Liver (tissue), 10 donors: ENCODE measurements at places on chromosomes 12 and 14.

DNA sequence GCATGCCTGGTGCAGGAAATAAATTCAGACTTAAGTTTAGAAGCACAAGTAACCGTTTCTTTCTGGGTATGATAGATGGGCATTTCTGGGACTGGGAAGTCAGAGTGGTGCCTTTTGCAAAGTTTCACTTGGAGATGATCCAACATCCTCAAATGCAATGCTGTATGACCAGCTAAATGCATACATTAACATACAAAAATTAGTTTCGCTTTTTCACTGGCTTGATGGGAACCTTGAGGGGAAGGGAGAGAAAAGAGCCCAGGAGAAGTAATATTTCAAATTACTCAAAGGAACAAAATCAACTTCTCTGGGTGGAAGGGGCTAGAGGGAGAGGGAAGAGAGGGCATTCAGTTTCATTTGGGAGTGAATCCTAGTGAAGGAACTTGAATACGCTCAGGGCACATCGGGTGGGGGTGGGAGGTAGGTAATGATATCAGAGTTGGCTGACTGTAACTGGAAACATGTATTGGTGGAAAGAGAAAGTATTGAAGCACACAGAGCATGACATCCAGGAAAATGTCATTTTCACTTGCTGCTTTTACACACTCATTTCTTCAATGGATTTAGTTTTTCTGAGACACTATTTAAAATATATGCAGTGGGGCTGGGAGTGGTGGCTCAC lies 175.5 kb downstream of the PTPRO start:
- no peak for DNase-seq

GRCh38 chr14:100062590-100062989 lies 2.6 kb upstream of the EVL start:
- no peak for DNase-seq

DNA sequence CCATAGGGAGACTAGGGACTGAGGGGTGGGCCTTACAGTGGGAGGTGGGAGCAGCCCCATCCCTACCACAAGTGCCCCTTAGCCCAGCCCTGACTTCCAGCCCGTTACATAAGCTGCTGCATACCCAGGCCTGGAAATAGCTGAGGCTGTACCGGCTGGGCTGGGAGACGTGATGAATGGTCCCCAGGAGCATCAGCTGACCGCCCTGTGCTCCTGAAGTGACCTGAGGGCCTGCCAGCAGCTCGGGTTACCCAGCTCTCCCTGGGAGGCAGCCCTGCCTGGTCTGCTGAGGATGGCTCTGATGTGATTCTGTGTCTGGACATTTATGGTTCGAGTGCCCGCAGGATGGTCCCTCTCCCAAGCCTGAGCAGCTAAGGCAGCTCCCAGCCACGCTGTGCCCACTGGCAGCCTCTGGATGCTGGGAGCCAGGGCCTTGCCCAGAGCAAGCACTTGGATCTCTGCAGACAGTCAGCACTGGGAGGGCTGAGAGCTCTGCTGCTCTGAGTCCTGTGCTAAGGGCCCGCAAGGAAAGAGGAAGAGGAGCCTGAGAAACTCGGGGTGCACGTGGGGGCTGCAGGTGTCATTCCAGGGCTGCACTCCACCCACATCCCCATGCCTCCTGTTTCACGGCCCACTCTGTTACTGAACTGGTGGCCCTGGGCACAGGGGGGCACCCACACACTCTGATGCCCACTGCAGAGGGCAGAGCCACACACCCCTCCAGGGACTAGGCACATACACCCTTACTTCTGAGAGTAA lies 20.5 kb downstream of the TAMALIN start:
- DNase-seq = no peak

- DNase-seq = no peak
Observed at GRCh38 chr14:29278301-29279263, 512.0 kb downstream of the FOXG1 start.

DNA sequence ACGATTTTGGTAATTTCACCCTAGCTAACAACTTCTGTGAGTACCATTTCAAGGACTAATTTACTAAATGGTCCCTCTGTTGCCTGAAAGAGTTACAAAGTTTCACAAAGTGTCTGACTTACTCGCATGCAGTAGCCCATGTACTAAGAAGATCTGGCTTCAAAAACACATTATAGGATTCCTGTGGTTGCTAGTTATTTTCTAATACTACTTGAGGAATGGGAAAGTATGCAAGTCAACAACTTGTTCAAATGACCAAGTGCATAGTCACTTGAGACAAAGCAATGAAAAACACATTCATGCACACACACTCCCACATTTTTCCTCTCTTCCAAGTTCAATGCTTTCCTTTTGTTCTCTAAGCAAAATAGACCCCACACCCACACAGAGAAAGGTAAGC lies 219.7 kb upstream of the TMPO start:
- DNase-seq = no peak

DNA sequence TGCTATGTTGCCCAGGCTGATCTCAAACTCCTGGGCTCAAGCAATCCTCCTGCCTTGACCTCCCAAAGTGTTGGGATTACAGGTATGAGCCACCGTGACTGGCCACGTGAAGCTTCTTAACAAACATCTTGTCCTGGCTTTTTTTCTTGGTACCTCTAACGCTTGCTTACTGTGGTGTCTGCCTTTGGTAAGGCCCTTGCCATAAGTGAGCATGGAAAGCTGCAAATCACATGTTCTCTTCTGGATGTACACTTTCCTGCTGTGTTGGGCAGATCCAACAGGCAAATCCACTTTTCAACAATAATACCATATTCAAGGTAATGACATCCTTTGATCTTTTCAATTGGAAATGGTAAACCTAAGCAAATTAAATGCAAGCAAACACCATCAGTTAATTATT lies 54.6 kb downstream of the ARF6 start:
- DNase-seq = no peak

GRCh38 chr14:105273062-105273461 lies 24.7 kb downstream of the BTBD6 start:
- no peak for DNase-seq

- DNase-seq = no peak
Observed at GRCh38 chr14:51285120-51285519, 45.1 kb downstream of the TMX1 start.

- no peak for DNase-seq
Observed at GRCh38 chr14:21539189-21539940, 13.2 kb upstream of the SALL2 start.

GRCh38 chr12:68319988-68320623 lies 12.1 kb downstream of the MDM1 start:
- DNase-seq = no peak

DNA sequence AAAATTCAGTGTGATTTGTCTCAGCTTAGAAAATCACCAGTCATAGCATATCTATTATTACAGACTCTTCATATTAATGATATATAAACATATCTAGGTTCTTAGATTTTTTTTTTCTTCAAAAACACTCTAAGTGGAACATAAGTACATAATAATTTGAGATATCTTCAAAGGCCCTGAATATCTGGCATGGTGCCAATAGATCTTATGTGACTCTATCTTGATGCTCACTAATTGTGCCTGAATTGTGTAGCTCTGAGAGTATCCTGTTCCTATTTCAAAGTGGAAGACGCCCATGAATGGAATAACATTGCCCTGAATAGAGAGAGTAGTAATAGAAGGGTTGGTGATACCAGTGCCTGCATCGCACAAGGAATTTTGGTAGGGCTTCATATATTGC lies 1312.7 kb upstream of the USP15 start:
- no peak for DNase-seq

DNA sequence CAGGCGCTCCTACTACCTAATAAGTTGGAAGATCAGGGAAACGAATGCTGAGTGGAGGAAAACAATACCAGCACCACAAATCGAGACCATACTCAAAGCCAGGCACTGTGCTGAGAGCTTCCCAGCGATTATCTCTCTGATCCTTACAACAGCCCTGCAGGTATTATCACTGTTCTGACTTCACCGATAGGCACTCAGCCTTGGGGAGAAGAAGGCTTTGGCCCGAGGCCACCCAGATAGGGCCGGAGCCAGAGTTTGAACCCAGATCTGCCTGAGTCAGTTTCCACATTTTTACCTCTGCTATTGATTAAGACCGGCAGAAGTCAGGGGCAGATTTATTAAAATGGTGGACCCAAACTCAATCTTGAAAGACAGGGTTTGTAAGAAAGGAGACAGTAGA lies 4.9 kb downstream of the SVOP start:
- no peak for DNase-seq

DNA sequence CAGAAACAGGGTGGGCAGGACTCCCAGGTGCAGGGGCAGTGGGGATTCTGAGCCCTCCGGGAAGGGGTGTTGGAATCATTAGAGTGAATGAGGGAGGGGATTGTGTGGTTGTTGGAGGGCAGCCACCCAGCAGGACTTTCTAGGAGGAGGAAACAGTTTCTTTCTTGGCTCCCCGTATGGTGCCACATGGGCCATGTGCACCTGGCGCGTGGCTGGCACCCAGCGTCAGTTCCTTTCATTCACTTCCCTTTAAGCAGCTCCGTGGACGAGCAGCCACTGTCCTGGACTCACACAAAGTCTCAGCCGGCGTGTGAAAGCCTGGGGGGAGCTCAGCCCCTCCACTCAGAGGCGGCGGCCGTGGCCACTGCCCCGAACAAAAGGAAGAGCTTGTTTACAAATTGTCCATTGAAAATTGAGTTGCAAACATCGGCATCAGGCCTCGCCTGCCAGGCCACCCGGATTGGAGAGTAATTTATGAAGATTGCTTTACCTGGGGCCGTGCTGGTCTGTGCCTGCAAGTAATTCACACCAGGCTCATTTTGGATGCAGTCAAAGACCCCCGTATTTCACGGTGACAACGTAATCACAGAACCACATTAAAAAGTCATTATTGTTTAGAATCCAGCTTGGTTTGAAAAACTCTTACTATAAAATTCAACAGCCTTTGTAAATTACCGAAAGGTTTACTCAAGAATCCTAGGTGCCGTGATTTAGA lies 101.7 kb upstream of the C14orf180 start:
- DNase-seq = no peak

- DNase-seq = no peak
Observed at GRCh38 chr14:34069854-34070582, 119.1 kb upstream of the EGLN3 start.

GRCh38 chr14:96802963-96803362 lies 5.8 kb downstream of the VRK1 start:
- peak; percentile 37 for DNase-seq

DNA sequence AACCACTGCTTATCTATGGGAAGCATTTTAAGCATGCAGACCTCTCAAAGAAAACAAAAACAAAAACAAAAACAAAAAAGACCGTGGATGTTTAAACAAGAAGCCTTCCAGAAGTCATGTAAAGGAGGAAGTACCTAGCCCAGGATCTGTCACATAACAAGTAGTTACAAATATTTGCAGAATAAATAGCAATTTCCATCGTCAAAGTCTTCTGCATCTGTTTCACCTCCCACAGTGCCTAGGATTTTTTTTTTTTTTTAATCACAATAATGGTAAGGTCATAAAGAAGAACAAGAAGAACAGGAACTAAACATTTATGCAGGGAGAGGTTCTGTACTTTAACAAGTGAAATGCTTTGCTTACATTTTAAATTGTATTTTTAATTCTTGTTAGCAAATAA lies 2.4 kb upstream of the STXBP6 start:
- no peak for DNase-seq

GRCh38 chr14:99512110-99512449 lies 30.9 kb downstream of the CCNK start:
- DNase-seq = no peak

- DNase-seq = no peak
Observed at GRCh38 chr12:70252832-70253231, 9.6 kb downstream of the CNOT2 start.

DNA sequence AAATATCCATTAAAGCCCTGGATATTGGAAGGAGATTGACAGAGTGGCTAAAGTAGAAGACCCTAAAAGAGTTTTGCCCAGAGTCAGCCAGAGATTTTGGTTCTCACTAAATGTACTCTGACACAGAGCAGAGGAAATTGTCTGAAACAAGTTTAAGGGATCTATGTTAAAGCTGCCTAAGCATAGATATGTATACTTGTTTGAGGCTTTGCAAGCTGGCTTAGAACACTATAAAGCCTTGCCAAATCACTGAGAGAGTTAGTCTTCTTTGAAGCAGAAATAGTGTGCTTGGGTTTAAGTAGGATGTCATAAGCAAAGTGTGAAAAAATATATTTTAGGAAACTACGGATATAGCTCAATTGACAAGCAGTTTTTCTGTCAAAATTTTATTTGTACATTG lies 653.5 kb downstream of the FSCB start:
- DNase-seq = no peak

- no peak for DNase-seq
Observed at GRCh38 chr12:3717283-3717898, 35.5 kb downstream of the CRACR2A start.

GRCh38 chr12:9132008-9132535 lies 16.4 kb upstream of the A2M start:
- no peak for DNase-seq

DNA sequence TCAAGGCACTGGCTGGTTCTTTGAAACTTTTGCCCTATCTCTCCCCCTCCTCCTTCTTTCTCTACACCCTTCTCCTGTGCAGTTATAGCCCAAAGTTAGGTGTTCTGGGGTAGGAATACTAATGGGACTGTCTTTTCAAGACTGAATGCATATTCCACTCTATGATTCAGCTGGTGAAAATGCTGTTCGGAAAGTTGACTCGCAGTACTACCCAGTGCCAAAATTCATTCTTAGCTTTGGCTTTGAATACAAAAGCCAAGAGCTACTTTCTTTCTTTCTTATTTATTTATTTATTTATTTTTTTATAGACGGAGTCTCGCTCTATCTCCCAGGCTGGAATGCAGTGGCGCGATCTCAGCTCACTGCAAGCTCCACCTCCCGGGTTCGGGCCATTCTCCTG lies 249.2 kb downstream of the ETNK1 start:
- DNase-seq = no peak

DNA sequence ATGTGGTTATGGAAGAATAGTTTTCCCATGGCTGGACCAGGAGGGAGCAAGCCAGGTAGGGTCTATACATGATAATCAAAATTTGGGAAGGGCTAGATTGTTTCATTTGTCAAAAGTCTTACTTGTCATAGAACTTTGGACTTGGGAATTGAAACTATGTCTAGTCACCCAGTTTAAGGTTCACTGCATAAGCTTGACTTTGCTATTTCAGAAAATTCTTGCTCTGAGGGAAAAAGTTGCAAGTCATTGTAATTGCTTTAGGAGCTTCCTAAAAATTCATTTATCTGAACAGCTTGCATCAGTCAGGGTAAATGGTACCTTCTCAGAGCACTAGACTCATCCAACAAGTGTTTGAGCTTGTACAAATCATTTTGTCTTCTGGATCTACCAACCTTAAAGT lies 1194.7 kb downstream of the GALC start:
- no peak for DNase-seq

GRCh38 chr14:36006623-36007022 lies 169.9 kb downstream of the PTCSC3 start:
- no peak for DNase-seq

- no peak for DNase-seq
Observed at GRCh38 chr12:113659416-113659815, 187.7 kb upstream of the LHX5 start.

- DNase-seq = no peak
Observed at GRCh38 chr12:14643251-14643650, 53.1 kb downstream of the GUCY2C start.
